ENCODE measurements at places on chromosomes 4 and X. TPM values are rescaled to one million over a fixed set of nuclear protein-coding genes. Genes with fewer than 3 reads are reported as not detected.

DNA sequence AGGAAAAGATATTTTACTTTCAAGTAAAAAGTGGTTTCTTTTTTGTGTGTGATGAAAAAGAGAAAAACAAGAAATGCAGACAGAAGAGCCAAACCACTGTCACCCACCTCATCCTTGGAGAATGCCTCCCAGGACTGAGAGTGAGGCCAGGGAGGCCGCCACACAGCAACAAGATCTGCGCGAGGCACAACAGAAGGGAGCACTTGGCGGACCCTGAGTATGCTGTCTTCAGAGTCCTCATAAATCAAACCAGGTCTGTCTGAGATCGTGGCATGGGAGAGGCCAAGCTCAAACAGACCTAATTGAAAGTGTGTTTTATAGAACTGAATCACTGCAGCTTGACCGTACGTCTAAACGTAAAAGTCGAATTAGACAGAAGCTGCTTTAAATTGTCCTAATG lies 134.3 kb upstream of the VCX2 start:
- no peaks in the 10 kb centered on the region for H3K27me3 ChIP-seq
- no peak overlapping the region for H3K27ac ChIP-seq
- no peak overlapping the region for H3K4me3 ChIP-seq
- no peak for DNase-seq
- no peaks in the 10 kb centered on the region for H3K36me3 ChIP-seq

GRCh38 chr4:19947349-19947748 lies 304.4 kb upstream of the SLIT2 start:
- no peaks in the 10 kb centered on the region for H3K36me3 ChIP-seq
- no peak for DNase-seq
- H3K4me1 ChIP-seq: no peaks in the 10 kb centered on the region

- H3K27ac ChIP-seq: no peak overlapping the region
- H3K4me1 ChIP-seq: no peaks in the 10 kb centered on the region
- H3K36me3 ChIP-seq: no peaks in the 10 kb centered on the region
- no peaks in the 10 kb centered on the region for H3K27me3 ChIP-seq
Measured at GRCh38 chrX:10656214-10656613, 35.8 kb upstream of the MID1 start.

The MXD4 gene
- total RNA-seq: 73.9 TPM

GRCh38 chrX:117843749-117844148 lies 272.9 kb downstream of the KLHL13 start:
- H3K4me1 ChIP-seq: no peaks in the 10 kb centered on the region
- no peak for DNase-seq
- H3K36me3 ChIP-seq: no peaks in the 10 kb centered on the region
- no peaks in the 10 kb centered on the region for H3K27me3 ChIP-seq
- no peak overlapping the region for H3K4me3 ChIP-seq

DNA sequence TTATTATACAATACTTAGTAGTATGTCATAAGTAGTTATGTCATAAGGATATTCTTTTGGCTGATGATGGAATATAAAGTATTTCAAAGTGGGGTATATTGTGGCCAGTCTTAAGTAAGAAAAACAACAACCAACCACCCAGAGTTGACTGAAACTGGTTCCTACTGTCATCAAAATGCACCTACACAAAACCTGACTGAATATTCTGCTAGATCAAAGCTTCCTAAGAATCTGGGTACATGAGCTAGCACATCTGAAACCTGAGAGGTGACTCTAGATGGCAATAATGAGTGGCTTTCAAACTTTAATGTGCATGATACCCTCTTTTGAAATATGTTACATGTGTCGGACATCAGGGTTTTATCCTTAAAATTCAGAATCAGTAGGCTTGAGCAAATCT lies 60.4 kb downstream of the REELD1 start:
- H3K4me3 ChIP-seq: no peak overlapping the region
- H3K27me3 ChIP-seq: no peaks in the 10 kb centered on the region
- H3K4me1 ChIP-seq: no peaks in the 10 kb centered on the region
- no peak for DNase-seq
- no peak overlapping the region for H3K27ac ChIP-seq
- no peaks in the 10 kb centered on the region for H3K36me3 ChIP-seq

The PRSS12 gene
- total RNA-seq: not detected

The RHOXF2B gene
- total RNA-seq: not detected

DNA sequence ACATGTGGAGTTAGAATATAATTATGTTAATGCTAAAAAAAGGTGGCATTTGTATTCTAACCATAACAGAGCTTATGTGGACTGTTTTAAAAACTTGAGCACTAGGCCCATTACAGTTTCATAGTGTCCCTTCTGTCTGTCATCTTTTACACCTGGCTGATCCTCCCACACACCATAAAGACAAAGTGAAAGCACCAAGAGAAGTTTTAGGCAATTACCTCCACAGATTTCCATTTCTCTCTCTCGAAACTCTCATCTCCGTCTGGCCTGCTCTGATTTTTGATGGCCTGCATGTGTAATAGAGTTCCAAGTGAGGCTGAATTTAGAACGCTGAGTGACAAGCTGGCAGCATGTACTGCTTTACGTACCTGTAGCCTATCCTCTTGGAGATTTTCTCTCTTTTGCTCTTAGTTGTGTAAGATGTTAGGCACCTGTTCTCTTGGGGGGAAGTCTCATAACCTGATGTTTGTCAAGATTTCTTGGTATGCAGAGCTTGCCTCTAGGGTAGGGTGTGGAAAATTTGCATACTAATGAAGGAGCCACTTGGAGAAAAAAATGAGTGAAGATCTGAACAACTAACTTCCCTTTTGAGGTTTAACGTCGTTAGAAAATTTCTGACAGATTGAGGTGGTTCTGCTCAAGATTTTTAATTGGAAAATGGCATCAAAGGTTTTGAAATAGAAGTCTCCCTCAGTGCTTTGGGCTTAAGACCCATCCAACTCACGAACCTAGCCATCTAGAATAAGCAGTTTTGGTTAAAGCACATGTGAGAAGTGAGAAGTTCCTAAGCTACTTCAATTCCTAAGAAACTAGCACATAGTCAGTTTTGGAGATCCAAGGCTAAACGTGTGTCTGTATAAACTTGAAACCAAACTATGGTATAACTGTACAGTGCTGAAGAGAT lies 57.6 kb upstream of the RAP1GDS1 start:
- peak; percentile 66 for DNase-seq
- H3K27ac ChIP-seq: no peak overlapping the region
- H3K36me3 ChIP-seq: no peaks in the 10 kb centered on the region
- peaks cover 14% of the 10 kb centered on the region for H3K4me1 ChIP-seq
- peak overlapping the region; percentile 12 for H3K4me3 ChIP-seq

The GPC3 gene
- total RNA-seq: not detected

DNA sequence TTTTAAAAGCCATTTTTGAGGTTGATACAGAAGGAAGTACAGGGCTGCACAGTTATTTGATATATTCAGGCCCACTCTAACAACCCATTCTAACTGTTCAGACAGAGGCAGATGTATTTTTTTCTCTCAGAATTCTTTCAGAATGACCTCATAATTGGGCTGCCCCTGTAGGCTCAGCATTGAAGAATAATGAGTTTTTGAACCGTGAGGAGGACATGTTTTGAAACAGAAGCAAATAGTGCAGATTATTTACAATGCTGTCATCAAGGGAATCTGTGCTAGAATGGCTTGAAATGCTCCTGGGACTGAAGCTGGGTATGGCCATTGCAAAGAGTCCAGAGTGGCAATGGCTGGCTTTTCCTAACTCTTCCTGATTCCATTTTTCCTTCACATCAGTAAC lies 158.1 kb downstream of the SOX3 start:
- H3K36me3 ChIP-seq: no peaks in the 10 kb centered on the region
- H3K27ac ChIP-seq: no peak overlapping the region
- H3K4me3 ChIP-seq: no peak overlapping the region
- H3K4me1 ChIP-seq: no peaks in the 10 kb centered on the region
- H3K27me3 ChIP-seq: no peaks in the 10 kb centered on the region

The CXCL10 gene
- total RNA-seq: not detected

The HERC6 gene
- total RNA-seq: 1.8 TPM

The PNMA3 gene
- not detected for total RNA-seq

- no peaks in the 10 kb centered on the region for H3K4me1 ChIP-seq
- no peak overlapping the region for H3K27ac ChIP-seq
- no peak for DNase-seq
- H3K27me3 ChIP-seq: no peaks in the 10 kb centered on the region
Measured at GRCh38 chrX:31058284-31058683, 13.6 kb downstream of the FTHL17 start.

The TCEAL2 gene
- not detected for total RNA-seq

GRCh38 chr4:122687531-122688061 lies 44.9 kb upstream of the BBS12 start:
- no peaks in the 10 kb centered on the region for H3K27me3 ChIP-seq
- no peak for DNase-seq
- no peaks in the 10 kb centered on the region for H3K4me1 ChIP-seq
- H3K4me3 ChIP-seq: no peak overlapping the region

DNA sequence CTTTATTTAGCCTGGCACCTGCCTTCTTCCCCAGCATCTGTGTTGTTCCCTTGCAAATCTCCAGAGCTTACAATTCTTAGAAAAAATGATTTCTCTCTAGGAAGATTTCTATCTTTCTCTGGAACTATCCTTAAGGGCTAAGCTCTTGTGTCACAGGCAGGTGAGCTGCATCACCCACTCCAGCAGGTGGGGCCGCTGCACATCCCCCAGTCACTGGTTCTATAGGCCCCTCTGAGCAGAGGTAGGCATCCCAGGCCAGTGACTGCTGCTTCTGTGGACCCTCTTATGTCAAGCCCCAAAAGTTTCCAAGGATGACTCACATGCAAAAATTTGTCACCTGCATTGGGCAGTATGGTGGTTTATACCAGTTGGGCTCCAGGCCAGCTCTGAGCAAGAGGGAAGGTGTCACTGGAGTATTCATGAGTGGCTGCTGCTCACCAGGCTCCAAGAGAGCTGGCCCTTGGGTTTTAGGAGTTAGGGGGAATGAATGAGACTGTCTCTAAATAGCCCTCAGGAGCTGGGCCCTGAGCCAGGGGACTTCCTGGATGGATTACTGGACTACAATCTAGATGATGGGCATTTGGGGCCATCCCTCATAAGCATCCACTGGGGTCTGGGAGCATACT lies 208.1 kb upstream of the EOLA2 start:
- H3K4me1 ChIP-seq: no peaks in the 10 kb centered on the region
- H3K27ac ChIP-seq: no peak overlapping the region
- no peaks in the 10 kb centered on the region for H3K27me3 ChIP-seq
- H3K4me3 ChIP-seq: no peak overlapping the region
- no peak for DNase-seq

The ASMT gene
- total RNA-seq: 0.29 TPM

- peaks cover 44% of the 10 kb centered on the region for H3K4me1 ChIP-seq
- DNase-seq: peak; percentile 95
- H3K27me3 ChIP-seq: no peaks in the 10 kb centered on the region
- no peaks in the 10 kb centered on the region for H3K36me3 ChIP-seq
- peak overlapping the region; percentile 80 for H3K27ac ChIP-seq
- peak overlapping the region; percentile 56 for H3K4me3 ChIP-seq
Measured at GRCh38 chr4:105637408-105638176, 70.9 kb downstream of the INTS12 start.

DNA sequence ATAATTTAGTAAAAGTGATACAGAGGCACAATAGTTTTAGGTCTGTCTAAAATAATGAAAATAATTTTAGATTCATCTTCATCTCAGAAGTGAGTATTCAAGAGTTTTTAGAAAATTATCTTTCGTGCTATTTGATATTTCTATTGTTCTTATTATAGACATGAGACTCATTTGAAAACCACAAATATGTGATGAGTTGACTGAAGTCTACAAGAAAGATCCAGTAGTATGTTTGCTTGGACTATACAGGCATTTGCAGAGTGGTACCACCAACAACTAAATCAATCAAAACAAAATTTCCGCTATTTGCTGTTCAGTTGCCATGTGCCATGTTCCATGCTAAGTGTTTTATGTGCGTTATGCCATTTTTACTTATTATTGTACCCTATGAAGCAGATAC lies 1318.5 kb downstream of the STIM2 start:
- no peaks in the 10 kb centered on the region for H3K36me3 ChIP-seq
- DNase-seq: no peak
- H3K27ac ChIP-seq: no peak overlapping the region
- no peak overlapping the region for H3K4me3 ChIP-seq

GRCh38 chrX:40164751-40165150 lies 67.0 kb upstream of the BCOR start:
- DNase-seq: no peak
- no peak overlapping the region for H3K27ac ChIP-seq
- H3K27me3 ChIP-seq: no peaks in the 10 kb centered on the region
- H3K4me3 ChIP-seq: no peak overlapping the region
